ENCODE measurements at places on chromosomes 1 and 21.

GRCh38 chr21:44706026-44706705 is 5.2 kb downstream of the TSPEAR start:
- no peak for DNase-seq

DNA sequence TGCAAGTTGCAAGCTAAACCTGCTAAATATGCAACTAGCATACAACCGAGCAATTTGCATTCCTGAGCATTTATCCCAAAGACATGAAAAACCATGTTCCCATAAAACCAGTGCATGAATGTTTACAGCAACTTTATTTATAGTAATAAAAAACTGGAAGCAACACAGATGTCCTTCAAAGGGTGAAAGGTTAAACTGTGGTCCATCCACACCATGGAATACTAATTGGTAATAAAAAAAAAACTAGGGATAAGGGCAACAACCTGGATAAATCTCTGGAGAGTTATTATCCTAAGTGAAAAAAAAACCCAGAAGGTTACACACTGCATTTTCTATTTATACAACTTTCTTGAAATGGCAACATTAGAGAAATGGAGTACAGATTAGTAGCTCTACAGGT is 474.1 kb downstream of the SMYD3 start:
- no peak for DNase-seq

DNA sequence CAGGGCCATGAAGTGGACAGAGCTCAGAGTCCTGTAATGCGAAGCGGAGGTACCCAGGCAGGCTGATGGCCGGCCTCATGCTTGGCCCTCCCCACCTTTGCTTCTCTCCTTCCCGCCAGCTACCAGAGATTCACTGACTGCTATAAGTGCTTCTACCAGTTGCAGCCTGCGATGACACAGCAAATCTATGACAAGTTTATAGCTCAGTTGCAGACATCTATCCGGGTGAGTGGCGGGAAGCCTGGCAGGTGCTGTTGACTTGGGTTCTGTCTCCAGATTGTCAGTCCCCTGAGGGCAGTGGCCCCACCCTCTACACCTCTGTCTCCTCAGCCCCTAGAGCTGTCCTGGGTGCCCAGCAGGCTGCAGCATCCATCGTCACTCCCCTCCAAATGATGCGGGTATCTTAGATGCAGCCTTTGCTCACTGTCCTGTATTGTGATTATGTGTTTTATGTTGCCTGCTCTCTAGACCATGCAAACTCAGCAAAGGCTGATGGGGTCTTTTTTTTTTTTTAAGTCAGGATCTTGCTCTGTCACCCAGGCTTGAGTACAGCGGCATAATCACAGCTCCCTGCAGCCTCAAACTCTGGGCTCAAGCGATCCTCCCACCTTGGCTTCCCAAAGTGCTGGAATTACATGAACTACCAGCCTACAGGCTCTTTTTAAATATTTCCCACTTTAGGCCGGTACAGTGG is 9.6 kb upstream of the BGLAP start:
- no peak for DNase-seq

DNA sequence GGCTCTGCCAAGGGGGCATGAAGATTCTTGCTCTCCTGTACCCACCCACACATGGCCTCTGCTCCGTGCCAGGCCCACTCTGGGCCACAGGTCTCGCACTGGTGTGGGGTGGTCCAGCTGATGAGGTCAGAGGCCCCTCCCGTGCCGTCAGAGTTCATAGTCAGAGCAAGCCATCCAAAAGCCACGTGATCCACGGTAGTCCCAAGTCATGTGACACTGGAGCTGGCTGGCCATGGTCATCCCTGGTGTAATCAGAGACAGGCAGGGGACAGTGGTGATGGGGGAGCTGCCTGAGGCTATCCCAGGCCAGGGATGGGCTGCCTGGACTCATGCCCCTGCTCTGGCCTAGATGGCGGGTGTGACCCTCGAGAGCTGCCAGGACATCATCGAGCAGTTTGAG is 10.5 kb downstream of the PLCH2 start:
- DNase-seq = no peak

GRCh38 chr1:75396745-75397144 is 214.2 kb downstream of the SLC44A5 start:
- no peak for DNase-seq

DNA sequence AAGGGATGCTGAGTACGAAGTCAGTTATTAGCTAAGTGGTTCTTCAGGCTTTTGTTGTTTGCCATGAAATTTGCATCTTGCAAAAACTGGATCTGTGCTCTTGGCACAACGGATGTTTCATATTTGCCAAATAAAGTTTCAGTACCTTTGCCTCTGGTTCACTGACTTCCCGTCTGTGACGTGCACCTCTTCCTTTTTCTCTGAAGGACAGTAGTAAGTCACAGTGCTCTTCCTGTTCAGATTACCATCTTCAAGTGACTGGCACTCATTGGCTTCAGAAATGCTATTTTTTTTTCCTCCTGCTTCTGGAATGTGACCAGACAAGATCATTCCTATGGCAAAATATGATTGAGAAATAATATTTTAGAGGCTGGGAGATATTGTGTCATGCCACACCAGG is 75.9 kb upstream of the GREM2 start:
- no peak for DNase-seq

DNA sequence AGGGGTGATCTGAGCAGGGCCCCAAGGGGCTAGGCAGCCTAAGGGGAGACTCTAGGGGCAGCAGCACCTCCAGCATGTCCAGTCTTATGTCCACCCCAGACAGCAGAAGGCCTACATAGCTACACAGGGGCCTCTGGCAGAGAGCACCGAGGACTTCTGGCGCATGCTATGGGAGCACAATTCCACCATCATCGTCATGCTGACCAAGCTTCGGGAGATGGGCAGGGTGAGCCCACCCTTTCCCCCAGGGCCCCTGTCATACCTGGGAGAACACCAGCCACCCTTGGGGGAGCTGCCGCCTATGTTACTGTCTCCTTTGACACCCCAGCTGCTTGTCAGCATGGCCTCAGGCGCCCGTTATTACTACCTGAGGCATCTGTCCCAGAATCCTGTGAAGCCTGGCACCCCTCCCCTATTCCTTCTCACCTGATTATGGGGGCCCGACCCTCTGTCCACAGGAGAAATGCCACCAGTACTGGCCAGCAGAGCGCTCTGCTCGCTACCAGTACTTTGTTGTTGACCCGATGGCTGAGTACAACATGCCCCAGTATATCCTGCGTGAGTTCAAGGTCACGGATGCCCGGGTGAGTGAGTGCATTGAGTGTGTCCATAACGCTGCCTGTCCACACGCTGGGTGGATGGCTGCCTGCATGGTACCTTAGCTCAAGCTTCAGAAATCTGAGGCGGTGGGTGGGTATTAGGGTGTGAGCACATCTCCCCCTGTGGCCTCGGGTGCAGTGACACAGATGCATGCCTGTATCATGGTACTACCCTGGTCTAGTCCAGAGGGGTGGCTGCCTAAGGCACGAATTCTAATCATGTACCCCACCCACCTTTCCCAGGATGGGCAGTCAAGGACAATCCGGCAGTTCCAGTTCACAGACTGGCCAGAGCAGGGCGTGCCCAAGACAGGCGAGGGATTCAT is 29.7 kb upstream of the KDM4A start:
- no peak for DNase-seq

- no peak for DNase-seq
Measured at GRCh38 chr1:21655748-21656147, 13.4 kb downstream of the RAP1GAP start.

GRCh38 chr1:2637442-2638145 is 4.8 kb upstream of the MMEL1 start:
- no peak for DNase-seq

GRCh38 chr1:198337886-198338285 is 181.1 kb downstream of the NEK7 start:
- DNase-seq = no peak

GRCh38 chr1:59352065-59352464 is 55.2 kb downstream of the FGGY start:
- no peak for DNase-seq

DNA sequence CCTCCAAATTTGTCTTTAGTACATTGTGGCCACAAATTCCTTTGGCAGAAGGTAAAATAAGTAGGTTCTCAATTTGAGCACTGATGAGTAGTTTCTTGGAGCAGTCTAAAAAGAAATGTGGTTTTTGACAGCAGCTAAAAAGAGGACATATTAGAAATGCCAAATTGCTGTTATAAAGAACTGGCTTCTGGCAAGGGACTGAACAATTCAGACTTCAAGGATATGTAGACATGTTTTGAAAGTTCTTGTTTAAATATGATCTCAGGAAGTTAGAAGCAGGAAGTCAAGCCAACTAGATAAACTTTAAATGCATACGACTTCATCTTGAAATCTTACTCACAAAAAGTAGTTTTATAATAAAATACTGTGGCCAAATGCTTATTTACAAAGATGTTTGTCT is 18.8 kb downstream of the C1orf52 start:
- no peak for DNase-seq

GRCh38 chr1:115329965-115330364 is 8.1 kb downstream of the NGF start:
- no peak for DNase-seq

DNA sequence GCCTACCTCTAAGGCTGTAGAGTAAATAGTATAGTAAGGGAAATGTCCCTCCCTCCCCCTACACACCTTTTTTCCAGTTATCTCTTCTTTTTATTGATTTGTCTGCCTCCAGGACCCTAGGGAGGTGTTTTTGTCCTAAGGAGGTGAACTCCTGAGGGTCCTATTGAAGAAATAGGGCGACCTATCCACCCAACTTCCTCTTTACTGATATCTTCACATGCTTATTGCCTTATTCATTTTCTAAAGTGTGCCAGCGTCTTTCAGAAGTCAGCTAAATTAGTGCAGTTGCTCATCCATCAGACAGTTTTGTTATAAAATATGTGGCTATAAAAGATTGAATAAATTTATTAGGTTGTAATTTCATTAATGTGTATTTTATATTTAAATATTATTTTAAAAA is 5.9 kb downstream of the BACH1 start:
- peak; percentile 56 for DNase-seq
